ENCODE measurements at places on chromosomes 16 and 17.

- no peak for DNase-seq
These were observed 32.2 kb downstream of the SPOP start for GRCh38 chr17:49645654-49646053.

GRCh38 chr17:29677221-29677791 lies 54.6 kb upstream of the CORO6 start:
- DNase-seq = peak; percentile 29

DNA sequence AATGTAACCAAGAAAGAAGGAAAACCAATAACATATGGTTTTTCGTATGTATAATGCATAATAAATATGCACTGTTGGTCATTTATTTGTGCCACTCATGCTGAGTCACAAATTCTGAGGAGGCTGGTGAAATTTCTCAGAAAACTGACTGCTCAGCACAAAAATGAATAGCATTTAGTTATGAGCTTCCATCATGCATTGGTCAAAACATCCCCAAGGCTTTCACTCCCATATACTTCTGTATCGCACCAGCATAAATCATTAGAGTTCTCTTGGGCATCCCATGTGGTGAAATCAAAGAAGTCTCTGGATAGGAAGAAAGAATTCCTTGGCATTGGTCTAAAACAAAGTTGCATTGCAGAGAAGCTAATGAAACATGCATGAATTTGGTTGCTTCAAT lies 785.6 kb upstream of the CDH8 start:
- no peak for DNase-seq

GRCh38 chr16:12262454-12263180 lies 286.1 kb downstream of the SNX29 start:
- DNase-seq = no peak

DNA sequence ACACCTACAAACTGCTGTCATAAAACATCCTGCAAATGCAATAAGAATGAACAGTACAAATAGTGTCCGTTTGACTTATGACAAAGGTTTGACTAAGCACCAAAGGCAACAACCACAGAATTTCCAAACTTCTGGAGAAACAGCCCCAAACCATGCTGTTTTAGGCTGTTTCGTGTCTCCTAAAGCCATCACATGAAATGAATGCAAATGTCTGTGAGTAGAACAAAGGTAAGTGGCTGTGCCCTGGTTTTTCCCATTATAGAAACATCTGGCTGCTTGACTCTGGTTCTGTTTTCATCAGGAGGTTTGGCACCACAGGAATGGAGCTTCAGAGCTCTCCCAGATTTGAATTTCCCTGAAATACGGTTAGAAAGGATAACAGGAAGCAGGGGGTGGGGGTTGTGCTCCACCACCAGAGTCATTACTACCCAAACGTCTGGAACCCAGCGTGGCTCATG lies 4.6 kb upstream of the EMP2 start:
- no peak for DNase-seq

DNA sequence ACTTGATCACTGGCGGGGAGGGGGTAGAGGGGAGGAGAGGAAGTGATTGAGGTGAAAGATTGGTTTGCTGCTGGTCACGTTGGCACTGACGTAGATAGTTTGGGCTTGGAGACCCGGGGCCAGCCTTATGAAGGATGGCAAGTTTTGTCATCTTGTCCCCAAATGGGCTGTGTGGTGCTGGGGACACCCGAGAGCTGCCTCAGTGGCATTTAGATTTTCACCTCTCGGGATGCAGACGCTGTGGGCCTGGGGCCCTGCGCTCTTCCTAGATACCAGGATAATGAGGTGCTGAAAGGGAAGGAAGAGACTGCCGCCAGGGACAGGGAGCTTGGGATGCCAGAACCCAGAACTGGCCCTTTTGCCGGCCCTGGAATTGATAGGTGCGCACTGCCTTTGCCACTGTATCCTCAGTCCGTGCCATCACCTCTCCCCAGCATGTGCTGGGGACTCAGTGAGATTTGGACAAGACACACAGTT lies 1.4 kb upstream of the SOCS3 start:
- no peak for DNase-seq

DNA sequence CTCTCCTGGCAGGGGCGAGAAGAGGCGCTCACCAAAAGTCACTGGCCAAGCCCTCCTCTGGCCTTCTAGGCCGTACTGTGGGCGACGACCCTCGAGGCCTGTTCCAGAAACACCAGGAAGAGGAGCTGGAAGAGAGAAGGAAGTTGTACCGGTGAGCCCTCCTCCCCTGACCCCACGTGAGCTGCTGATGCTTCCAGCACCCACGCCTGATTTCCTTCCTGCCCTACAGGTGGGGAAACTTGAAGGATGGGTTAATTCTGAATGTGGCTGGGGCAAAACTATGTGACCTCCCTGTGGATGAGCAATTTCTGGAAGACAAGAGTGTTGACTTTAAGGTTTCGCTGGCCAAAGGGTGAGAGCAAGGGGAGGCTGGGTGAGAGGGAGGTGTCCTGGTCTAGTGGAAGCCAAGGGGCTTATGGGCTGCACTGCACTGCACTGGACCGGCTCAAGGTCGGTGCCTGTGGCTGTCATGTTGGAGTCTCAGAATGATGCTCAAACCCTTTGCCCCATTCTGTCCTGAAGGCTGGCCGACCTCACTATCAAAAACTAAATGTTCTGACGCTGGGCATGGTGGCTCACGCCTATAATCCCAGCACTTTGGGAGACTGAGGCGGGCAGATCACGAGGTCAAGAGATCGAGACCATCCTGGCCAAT lies 6.2 kb downstream of the C17orf100 start:
- no peak for DNase-seq

- no peak for DNase-seq
These were observed 13.7 kb downstream of the ACSM1 start for GRCh38 chr16:20683812-20684211.

- DNase-seq = no peak
These were observed 12.7 kb downstream of the SEC14L1 start for GRCh38 chr17:77153472-77153871.

GRCh38 chr16:1653023-1653422 lies 25.1 kb upstream of the JPT2 start:
- DNase-seq = no peak

DNA sequence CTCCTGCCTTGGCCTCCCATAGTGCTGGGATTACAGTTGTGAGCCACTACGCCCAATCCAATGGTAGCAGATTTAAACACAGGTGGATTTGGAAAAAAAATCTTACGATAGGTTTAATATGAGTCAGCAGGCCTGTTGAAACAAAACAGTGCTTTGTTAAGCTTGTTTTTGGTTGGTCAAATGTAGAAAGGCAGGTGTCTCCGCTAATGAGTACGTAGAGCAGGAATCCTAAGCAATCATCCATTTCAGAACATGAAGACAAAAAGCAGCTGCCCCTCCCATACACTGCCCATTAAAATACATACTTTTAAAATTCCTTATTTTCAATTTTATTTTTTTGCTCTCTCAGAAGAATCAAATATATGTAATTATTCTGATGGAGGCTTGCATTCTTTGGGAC lies 1.9 kb upstream of the WWOX start:
- DNase-seq = no peak

GRCh38 chr17:58757162-58757613 lies 1.5 kb downstream of the PPM1E start:
- no peak for DNase-seq

GRCh38 chr17:56891751-56892150 lies 22.1 kb downstream of the TRIM25 start:
- DNase-seq = no peak

DNA sequence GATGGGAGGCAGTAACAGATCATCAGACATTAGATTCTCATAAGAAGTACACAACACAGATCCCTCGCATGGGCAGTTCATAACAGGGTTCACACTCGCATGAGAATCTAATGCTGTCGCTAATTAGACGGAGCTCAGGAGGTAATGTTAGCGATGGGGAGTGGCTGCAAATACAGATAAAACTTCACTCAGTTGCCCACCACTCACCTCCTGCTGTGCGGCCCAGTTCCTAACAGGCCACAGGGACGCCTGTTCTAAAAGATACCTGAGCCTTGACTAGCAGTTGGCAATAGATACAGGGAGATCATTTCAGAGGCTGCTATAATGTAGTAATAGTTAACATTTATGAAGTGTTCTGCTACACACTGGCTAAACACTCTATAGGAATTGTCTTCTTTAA lies 4.9 kb downstream of the PTRH2 start:
- DNase-seq = no peak
